Activated naive CD4-positive, alpha-beta T cell treated with anti-CD3 and anti-CD28 coated beads, Interleukin-2, amount 50 U/mL, for 72 hours (primary cell): ENCODE measurements at places on chromosomes 2 and 18. TPM values are rescaled to one million over a fixed set of nuclear protein-coding genes. Genes with fewer than 3 reads are reported as not detected.

- no peak for DNase-seq
Measured at GRCh38 chr18:45889419-45890064, 64.1 kb downstream of the SIGLEC15 start.

HNMT gene
- total RNA-seq = not detected

GRCh38 chr18:55607773-55608172, 19.8 kb upstream of the TCF4 start:
- DNase-seq = no peak

- DNase-seq = no peak
Measured at GRCh38 chr18:58452454-58453166, 176.3 kb downstream of the ALPK2 start.

- DNase-seq = no peak
Measured at GRCh38 chr2:234751275-234751973, 200.4 kb upstream of the SH3BP4 start.

PAIP2B gene
- 2.5 TPM for total RNA-seq

DNA sequence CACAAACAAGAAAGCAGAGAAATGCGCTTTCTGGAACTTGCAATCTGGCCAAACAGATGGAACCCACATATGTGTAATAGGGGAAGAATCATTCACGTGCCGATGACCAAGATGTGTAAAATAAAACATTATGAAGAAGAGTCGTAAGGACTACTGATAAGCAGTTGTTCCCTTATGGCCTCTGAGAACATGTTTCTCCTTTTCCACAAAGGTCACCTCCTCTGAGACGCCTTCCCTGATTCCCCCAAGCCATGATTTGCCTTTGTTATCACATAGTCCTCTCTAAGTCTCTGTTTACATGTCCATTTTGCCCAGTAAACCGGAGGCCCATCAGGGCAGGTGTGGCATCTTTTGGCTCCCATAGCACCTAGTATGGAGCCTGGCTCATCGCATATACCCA, 8.0 kb downstream of the OTOF start:
- no peak for DNase-seq

- no peak for DNase-seq
Measured at GRCh38 chr2:178271629-178272333, 77.5 kb downstream of the OSBPL6 start.

DNA sequence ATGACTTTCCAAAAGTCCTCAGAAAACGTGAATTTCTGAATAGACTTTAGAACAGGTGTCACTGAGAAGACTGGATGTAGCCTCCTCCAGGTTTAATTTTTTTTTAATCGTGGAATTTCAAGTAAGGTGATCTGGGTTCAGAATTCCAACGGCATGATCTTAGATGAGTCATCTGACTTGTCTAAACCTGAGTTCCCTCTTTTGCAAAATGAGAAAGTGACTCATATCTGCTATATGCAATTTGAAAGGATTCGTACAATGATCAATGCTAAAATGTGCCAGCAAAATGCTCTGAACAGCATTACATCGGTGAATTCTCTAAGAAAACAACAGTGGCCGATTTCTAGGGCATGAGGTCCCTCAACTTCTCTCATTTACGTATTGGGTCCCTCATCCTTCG, 69.1 kb upstream of the ZNF516 start:
- DNase-seq = no peak

GRCh38 chr2:10382354-10383061, 65.6 kb downstream of the ODC1 start:
- peak; percentile 18 for DNase-seq

HDHD2 gene
- 34.2 TPM for total RNA-seq

DNA sequence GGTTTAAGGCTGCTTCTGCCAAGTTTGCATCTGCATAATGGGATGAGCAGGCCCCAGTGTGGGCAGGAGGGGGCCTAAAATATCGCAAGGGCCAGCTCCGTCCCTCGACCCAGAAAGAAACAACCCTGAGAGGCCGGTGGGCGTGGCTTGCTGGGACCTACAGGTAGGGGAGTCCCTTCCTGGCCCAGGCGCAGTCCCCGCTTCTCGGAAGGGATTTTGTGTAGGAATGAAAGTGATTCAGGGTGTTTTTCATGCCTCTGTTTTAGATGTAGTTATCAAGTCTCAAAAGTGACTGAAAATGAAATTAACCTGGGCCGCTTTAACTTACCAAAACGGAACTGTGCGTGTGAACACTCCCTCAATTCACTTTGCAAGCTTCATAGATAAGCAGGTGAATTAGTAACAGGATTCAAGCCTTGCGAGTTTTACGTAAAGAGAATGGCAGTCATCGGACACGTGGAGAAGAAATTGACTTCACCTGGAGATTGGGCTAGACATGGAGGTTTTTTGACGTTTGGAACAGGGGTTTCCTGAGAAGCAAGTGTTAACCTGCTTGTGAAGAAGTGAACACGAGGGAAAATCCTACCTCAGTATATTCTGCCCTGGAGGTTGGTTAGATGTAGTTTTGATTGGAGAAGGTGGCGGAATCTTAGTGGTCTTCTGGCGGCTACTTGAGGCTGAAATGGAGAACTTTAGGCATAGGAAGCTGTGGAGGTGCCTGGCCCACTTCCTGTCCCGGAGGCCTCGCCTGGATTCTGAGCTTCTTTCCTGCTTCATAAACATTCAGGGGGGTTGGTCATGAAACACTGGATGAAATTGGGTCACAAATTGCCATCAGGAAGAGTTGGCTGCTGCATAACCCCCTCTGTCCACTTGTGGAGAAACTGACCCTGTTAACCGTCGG, 1.7 kb downstream of the NCK2 start:
- DNase-seq = peak; percentile 90

DNA sequence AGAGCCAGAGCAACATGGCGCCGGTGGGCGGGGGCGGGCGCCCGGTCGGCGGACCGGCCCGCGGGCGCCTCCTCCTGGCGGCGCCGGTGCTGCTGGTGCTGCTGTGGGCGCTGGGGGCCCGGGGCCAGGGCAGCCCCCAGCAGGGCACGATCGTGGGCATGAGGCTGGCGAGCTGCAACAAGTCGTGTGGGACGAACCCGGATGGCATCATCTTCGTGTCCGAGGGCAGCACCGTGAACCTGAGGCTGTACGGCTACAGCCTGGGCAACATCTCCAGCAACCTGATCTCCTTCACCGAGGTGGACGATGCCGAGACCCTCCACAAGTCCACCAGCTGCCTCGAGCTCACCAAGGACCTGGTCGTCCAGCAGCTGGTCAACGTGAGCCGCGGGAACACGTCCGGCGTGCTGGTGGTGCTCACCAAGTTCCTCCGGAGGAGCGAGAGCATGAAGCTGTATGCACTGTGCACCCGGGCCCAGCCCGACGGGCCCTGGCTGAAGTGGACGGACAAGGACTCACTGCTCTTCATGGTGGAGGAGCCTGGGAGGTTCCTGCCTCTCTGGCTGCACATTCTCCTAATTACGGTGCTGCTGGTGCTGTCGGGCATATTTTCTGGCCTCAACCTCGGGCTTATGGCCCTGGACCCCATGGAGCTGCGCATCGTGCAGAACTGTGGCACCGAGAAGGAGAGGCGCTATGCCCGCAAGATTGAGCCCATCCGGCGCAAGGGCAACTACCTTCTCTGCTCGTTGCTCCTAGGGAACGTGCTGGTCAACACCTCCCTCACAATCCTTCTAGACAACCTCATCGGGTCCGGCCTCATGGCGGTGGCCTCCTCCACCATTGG, 507 bp downstream of the CNNM4 start:
- no peak for DNase-seq

DNA sequence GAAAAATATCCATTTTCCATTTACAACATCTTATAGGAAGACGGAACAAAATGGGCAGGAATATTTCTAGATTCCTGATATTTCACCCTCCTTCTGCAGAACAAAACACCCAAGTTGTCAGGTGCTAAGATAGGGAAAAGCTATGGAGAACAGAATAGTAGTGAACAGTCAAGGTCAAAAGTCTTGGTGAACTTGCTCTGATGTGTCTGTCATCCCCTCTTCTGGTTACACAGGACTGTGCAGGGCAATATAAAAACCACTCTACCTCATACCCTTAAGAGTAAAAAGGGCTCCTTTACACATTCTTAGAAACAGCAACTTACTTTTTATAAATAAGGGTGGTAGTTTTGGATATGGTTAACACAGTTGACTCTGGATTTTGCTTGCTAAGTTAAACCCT, 4.4 kb downstream of the MYL1 start:
- no peak for DNase-seq

DNA sequence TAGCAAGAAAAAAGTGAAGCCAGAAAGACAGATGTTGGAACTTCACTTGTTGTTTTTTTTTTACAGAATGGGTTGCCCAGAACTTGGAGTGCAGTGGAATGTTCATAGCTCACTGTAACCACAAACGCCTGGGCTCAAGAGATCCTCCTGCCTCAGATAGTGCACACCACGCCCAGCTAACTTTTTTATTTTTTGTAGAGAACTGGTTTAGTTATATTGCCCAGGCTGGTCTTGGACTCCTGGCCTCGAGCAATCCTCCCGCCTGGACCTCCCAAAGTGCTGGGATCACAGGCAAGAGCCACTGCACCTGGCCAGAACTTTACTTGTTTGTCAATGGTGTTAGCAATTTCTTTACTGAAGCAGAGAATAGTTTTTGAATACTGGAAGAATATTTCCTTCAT, 11.9 kb upstream of the ASPRV1 start:
- no peak for DNase-seq

DNA sequence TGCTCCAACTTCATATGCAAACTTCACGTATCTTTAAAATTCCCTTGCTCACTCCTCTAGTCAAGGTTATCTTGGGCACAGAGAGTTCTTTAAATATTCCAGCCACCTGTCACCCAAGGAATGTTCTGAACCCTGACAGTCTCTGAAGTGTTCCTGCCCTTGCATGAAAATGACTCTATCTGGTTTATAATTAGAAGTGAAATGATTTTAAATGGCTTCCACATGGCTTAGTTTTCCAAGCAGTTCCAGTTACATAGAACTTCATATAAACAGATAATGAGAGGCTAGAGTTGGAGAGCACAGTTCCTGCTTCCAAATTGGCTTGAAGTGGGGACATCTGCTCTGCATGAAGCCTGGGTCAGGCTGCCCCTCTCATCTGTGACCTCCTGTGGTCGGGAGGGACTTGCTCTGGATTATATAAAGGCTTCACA, 81.9 kb downstream of the SLC4A3 start:
- no peak for DNase-seq

SMAD4 gene
- total RNA-seq = 90.0 TPM

RUFY4 gene
- 3.2 TPM for total RNA-seq

ASNSD1 gene
- total RNA-seq = 59.0 TPM

- DNase-seq = no peak
Measured at GRCh38 chr18:24543795-24544498, 83.5 kb downstream of the HRH4 start.

- DNase-seq = no peak
Measured at GRCh38 chr18:74906184-74906583, 302.8 kb downstream of the PTGR3 start.

GATA6 gene
- not detected for total RNA-seq

DNA sequence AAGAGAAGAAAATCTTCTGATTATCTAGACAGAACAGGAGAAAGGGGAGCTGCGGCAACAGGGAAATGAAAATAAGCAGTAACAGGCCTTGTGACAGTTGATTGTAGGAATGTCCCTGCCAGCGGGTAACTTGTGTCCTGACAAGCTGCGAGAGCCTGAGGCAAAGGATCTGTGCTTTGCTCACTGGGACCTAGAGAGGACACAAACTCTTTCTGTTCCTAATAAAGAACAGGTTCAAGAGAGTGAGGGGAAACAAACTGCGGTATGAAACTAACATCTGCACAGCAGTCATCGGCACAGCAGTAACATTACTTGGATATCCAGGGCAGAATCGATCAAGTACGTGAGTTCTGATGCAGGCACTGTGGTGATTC, 103.7 kb upstream of the THOC1 start:
- DNase-seq = no peak

- DNase-seq = no peak
Measured at GRCh38 chr2:25323042-25323514, 18.6 kb downstream of the DNMT3A start.

SERTAD2 gene
- 46.4 TPM for total RNA-seq

DNA sequence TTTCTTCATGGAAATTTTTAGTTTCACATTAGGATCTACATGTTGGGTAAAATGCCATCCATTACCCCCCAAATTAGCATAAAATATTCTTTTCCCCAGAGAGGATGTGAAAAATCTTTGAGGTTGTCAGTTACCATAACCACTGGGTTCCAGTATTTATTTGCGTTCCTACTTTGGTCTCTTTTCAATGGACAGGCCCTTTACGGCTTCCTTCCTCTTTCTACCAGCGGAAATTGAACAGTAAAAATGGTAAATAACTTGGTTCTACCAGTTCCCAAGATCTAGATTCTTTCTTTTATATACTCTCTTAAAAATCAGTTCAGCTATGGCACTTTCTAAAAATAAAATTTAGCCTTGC, 169.2 kb upstream of the APCDD1 start:
- no peak for DNase-seq

OSR1 gene
- total RNA-seq = not detected

CCDC138 gene
- total RNA-seq = 16.0 TPM

MPHOSPH10 gene
- 42.7 TPM for total RNA-seq

SERPINB7 gene
- not detected for total RNA-seq

ZNF892 gene
- 3.6 TPM for total RNA-seq

DNA sequence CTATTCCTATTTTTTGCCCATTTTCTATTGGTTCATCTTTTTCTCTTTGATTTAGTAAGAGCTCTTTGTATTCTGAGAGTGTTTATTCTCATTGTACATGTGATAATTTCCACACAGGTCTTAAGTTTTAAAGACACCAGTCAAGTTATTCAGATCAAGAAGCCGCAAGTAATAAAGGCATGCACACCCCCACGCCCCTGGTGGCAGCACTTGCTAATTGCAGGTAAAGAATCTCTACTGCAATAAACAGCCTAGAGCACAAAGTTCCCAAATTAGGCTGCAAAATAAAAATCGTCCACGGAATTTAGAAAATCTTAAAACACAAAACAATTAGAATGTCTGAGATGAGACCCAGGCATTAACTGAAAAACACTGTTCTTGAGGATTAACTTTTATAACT, 45.2 kb downstream of the ST3GAL5 start:
- no peak for DNase-seq

- no peak for DNase-seq
Measured at GRCh38 chr18:55515214-55515613, 72.8 kb downstream of the TCF4 start.

GRCh38 chr2:167279810-167280209, 391.5 kb downstream of the XIRP2 start:
- DNase-seq = no peak

DNA sequence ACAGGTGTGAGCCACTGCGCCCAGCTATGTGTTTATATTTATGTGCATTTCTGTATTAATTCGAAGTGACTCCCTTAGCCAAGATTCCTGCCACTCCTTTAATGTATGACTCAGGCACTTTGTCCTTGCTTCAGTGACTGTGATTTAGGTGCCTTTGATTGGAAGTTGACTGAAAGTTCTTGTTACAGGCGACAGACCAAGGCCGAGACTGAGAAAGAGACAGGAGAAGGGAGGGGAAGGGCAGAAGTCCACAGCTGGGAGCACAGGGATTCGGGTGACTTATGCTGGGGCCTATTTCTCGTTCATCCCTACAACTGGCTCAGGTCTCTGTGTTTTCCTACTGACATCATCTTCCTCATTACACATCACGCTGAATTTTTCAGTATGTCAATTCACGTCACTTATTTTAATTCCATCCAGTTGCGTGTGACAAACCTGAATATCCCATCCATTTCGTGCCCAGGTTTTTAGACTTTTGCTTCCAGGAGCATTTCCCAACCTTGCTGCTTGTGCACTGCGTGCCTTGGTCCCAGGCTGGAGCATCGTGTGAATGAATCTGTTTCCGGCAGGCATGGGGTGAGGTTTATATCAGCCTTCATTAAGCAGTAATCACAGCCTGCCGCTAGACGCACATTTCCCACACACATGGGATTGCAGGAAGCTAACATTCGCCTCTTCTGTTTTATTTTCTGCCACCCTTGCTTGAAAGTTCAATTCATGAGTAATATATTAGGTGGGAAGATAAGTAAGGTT, 42.4 kb downstream of the TMEM18 start:
- no peak for DNase-seq

- no peak for DNase-seq
Measured at GRCh38 chr2:187302116-187302515, 145.9 kb downstream of the CALCRL start.
